ENCODE measurements at places on chromosomes 16 and 17.

GRCh38 chr16:4697848-4698291, 4.5 kb downstream of the NUDT16L1 start:
- no peak for DNase-seq

DNA sequence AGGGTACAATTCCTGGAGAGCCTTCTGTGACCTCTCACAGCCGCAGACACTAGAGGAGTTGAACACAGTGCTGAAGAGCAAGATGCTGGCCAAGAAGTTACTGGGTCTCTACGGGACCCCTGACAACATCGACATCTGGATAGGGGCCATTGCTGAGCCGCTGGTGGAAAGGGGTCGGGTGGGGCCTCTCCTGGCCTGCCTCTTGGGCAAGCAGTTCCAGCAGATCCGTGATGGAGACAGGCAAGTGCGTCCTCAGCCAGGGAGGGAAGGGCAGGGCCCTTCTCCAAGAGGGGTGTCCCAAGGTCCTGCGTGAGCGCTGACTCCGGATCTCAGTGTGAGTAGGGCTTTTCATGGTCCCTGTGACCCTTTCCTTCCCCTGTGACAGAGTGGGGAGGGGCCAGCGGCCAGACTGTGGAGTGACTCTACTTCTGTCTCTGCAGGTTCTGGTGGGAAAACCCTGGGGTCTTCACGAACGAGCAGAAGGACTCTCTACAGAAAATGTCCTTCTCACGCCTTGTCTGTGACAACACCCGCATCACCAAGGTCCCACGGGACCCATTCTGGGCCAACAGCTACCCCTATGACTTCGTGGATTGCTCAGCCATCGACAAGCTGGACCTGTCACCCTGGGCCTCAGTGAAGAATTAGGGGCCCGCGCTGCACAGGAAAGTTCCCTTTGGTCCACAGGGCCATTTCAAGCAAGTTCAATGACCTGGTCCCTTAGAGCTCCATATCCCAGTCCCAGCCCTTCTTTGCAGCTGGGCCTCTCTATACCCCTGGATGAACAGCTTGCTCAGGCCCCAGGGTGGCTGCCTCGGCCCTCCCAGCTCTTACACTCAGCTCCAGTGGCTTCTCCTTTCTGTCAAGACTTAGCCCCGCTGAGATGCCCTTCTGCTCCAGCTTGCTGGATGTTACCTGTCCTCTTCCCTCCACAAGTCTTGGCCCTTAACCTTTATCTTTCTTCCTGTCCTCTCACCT, 13.1 kb downstream of the MPO start:
- no peak for DNase-seq

- no peak for DNase-seq
Measured at GRCh38 chr17:81717049-81717765, 5.1 kb downstream of the SLC25A10 start.

- no peak for DNase-seq
Measured at GRCh38 chr17:73998653-73999645, 204.5 kb upstream of the RPL38 start.

- DNase-seq = no peak
Measured at GRCh38 chr17:32596206-32596605, 109.4 kb downstream of the CDK5R1 start.

DNA sequence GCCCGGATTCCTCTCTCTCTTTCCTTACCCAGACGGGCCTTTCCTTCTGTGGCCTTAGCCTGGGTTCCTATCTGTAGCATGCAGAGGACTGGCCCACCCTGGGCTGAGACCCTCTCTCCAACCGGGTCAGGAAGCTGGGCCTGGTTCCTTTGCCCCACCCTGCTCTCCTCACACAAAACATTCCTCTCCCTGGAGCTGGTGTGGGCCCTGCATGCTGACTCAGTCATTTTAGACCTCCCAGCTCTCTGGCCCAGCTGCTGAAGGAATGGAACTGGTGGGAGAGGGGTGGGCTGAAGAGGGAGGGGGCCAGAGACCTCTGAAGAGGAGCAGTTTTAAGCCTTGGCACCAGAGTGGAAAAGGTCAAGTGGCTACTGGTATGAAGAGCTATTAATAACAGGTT, 957 bp downstream of the MYL4 start:
- no peak for DNase-seq

- no peak for DNase-seq
Measured at GRCh38 chr16:73878611-73879010, 418.0 kb upstream of the PSMD7 start.

DNA sequence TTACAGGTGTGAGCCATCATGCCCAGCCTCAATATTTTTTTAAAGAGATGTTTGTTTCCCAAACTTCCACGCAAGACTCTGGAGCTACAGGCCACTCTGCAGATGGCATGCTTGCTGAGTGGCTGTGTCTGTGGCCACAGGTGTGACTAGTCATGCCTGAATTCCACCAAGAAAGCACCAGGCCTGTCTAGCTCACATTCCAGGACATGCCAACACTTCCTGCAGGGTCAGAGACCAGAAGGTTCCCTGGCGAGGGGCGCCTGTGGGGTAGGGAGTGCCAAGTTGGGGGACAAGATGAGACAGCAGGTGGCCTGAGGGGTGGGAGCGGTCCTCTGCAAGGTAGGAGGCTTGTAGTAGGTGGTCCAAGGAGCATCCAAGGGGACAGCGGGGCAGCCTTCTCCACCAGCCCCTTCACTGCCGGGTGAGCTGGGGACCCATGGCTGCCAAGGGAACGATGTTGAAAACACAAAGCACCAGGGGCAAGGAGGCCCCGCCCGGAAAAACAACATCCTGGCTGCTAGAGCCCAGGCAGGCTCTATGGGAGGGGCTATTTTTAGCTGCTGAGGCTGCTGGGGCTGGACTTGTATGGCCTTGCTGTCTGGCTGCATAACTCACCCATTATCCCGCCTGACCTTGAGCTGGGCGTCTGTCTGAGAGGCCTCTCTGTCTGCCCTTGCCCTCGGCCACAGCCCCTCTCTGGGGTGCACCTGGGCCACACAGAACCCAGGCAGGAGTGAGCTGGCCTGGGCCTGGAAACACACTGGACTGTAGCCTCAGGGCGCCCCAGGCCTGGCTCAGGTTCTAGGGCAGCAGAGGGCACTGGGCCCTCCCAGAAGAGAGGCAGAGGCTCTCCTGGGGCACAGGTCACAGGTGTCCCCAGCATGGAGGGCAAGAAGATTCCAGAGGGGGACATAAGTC, 5.7 kb downstream of the TRIM47 start:
- DNase-seq = no peak

GRCh38 chr17:61897548-61898180, 30.1 kb downstream of the INTS2 start:
- DNase-seq = no peak

- no peak for DNase-seq
Measured at GRCh38 chr17:20216154-20216815, 207.1 kb downstream of the SPECC1 start.

DNA sequence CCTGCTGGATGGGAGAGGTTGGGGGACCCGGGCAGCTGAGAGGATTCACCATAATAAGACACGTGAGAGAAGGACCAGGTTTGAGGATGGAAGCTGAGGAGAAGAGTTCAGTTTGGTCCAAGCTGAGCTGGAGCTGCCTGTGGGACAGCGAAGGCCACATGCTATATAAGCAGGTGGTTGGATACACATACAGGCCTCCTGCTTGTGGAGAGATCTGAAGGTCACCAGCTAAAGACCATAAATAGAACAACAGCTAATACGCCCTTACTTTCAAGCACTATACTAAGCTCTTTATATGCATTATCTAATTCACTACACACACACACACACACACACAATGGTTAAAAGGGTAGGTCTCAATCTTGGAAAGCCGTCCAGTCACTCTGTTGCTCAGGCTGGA, 32.1 kb downstream of the DUSP14 start:
- DNase-seq = no peak

DNA sequence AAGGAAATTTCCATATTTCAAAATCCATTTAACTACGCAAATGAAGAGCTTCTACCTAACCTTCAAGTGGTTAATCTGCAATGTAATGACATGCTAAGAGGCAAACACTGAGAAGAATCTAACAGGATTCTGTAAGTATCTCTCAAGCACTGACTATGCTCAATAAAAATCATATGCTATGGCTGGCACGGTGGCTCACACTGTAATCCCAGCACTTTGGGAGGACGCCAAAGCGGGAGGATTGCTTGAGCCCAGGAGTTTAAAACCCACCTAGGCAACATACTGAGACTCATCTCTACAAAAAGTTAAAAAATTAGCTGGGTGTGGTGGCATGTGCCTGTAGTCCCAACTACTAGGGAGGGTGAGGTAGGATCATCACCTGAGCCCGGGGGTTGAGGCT, 32.7 kb downstream of the GNA13 start:
- no peak for DNase-seq

DNA sequence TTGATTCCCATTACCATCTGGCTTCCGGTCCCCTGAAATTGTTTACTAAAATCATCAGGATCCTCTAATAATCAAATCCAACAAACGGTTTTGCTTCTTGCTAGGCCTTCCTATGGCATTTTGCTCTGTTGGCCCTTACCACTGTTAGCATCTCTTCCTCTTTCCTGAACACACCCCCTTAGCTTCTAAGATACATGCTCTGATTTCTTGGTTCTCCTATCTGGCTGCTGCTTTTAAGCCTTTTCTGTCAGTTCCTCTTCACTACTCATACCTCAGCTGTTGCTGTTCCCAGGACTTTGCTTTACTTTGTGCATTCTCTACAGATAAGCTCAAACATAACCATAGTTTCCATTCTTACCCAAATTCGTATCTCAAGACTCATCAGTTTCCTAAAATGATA, 11.4 kb downstream of the CAPNS2 start:
- no peak for DNase-seq

- DNase-seq = no peak
Measured at GRCh38 chr16:79800016-79800608, 199.6 kb upstream of the MAF start.

GRCh38 chr17:48328457-48328856, 101.6 kb downstream of the SKAP1 start:
- no peak for DNase-seq

DNA sequence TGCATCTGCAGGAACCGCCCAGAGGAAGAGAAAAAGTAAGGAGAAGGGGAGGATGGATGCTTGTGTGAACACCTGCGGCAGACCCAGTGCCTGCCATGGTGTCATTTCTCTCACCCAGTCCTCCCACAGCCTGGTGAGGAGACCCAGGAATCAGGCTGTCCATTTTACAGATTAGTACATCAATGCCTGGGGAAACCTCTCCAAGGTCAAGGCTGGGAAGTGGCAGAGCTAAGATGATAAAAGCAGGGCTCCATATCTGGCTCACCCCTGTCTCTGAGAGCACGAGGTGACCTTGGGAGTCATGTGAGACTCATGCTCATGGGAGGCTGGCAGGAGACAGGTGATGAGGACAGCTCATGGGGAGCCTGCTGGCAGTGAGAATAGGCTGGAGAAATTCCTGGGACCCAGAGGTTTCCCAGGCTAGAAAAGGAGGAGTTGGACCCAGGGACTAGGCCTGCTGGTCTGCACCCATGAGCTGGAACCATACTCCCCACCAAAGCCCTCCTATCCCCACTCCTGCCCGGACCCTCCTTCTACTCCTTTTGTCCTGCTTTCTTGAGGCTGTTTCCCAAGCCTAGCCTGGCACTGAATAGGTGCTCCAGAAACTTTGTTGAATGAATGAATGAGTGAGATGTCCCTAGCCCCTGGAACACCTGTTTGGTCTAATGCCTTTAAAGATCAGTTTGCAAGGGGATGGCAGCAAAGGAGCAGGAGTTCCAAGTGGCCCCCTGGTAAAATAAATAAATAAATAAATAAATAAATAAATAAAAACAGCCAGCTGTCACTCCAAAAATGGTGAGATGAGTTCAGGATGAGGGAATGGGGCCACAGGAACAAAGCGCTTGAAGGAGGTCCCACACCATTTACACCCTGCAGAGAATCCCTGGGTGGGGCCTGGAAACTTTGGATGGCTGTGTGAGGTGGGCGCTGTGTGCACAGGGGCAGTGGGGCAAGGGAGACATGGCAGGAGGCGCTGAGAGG, 1.6 kb downstream of the ZNF629 start:
- no peak for DNase-seq

DNA sequence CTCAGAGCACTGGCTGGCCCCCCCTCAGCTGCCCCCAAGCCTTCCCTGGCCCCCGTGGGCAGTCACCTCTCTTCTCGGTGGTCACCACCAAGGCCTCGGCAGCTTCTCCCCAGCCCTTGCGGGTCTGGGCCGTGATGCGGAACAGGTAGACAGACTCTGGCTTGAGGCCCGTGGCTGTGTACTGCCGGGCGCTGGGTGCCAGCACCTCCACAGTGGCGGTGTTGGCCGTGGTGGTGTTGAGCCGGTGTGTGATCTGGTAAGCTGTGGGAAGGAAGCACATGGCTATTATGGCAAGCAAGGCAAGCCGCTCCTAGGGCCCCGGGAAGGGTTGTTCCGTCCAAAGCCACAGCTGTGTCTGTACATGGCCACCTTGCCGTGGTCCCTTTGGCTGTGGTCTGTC, 78.4 kb upstream of the CDC42EP4 start:
- no peak for DNase-seq

- no peak for DNase-seq
Measured at GRCh38 chr17:71547904-71548303, 572.9 kb upstream of the SOX9 start.

DNA sequence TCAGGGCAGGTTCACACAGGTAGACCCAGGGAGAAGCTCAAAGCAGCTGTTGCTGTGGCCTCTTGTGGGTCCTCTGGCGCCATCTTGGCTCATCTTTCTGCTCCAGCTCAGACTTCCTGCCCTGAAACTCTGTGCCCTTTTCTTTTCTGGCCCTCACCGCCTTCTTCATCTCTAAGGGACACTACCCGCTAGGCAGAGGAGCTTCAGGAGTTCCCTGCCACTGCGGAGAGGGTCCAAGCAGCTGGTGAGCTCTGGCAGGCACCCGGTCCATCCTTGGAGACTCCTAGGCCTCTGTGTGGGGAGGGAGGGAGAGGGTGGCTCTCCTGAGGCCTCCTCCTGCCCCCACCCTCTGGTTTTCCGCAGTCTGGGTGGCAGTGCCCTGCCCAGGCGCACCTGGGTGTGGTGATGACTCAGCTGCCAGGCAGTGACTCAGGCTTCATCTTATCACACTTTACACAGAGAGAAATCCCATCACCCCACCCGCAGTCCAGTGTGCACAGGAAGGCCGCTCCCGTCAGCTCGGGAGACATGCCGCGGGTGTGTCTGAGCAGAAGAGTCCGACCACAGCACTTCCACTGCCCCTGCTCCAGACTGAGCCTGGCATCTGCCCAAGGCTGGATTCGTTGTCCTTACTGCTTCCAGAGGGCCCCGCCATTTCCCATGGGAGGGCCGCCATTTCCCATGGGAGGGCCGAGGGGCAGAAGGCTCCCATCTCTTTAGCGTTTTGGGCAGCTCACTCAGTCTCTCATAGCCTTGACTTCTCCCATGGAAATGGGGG, 7.3 kb downstream of the NT5C start:
- peak; percentile 18 for DNase-seq

GRCh38 chr17:45231481-45232116, 9.9 kb downstream of the FMNL1 start:
- DNase-seq = no peak

DNA sequence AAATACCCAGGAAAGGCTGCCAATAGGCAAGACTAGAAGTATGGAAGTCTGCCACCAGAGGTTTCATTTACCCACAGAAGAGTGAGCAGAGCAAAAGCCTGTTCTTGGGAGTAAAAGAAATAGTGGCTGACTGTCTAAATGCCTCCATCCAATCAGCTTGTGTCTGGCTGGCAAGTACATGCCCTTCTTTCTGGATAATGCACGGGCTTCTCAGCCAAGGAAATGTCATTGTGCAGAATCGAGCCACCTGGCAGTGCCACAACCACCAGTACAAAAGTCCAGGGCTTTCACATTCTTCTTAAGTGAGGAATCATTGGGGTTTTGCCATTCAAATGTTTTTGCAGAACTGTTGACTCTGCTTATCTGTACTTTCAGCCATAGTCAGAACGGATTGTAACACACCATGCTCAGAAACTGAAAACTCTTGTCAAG, 10.1 kb upstream of the ERCC4 start:
- DNase-seq = no peak
